ENCODE measurements at places on chromosomes 6 and 20. TPM values are rescaled to one million over a fixed set of nuclear protein-coding genes. Genes with fewer than 3 reads are reported as not detected.
A peak's percentile ranks its signal among the peaks of the same experiment; 100 is the strongest.

DNA sequence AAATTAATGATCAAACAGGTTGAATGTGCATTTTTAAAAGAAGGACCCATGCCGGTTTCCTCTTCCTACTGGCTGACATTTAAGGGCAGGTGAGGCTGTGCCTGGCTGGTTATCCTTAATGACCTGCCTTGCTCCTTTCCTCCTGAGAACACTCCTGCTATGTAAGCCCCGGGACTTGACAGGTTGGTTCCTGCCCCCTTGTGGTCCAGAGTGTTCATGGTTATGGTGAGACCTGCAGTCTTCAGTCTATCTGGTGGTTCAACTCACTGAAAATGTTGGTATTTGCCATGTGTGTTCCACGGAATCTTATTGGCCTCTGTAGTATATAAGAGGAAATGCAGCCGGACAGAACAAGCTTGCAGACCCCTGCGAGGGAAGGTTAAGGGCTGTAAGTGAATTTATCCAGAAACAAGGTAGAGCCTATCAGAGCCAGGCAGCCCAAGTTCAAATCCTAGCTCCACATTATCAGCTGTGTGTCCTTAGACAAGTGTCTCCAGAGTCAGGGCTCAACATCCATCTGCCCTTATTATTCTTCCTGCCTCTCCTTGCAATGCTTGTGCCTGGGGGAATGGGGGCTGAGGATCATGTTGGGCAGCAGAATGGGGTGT lies 5.2 kb upstream of the BPIFA3 start:
- no peak overlapping the region for H3K27ac ChIP-seq
- peak; percentile 53 for DNase-seq
- peaks cover 56% of the 10 kb centered on the region for H3K27me3 ChIP-seq

GRCh38 chr6:55872866-55873265 lies 2.5 kb downstream of the BMP5 start:
- no peak overlapping the region for H3K4me3 ChIP-seq
- no peaks in the 10 kb centered on the region for H3K27me3 ChIP-seq
- no peaks in the 10 kb centered on the region for H3K36me3 ChIP-seq
- no peak overlapping the region for H3K27ac ChIP-seq

DNA sequence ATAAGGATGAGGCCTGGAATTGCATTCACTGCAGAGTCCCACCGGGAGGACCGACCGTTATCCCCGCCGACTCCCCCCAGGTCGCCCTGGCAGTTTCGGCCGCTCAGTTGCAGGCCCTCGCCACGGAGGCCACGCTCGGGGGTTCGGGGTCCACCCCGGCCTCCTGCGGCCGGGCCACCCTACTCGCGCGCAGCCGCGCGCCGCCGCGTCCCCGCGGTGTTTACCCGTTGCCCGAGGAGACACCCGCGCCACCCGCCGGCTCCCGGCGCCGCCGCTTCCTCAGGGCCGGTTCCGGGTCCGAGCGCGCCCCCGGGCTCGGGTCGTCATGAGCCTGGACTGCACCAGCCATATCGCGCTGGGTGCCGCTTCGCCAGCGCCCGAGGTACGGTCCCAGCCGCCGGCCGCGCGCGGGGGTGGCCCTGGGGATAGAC lies at the start of gene CCDC170:
CCDC170 (plus strand) TSS at position 214 of the 431 bp plus-strand sequence; CDS start at position 326, 112 bp downstream.
- peaks cover 22% of the 10 kb centered on the region for H3K27me3 ChIP-seq
- no peaks in the 10 kb centered on the region for H3K4me1 ChIP-seq
- no peaks in the 10 kb centered on the region for H3K36me3 ChIP-seq
- DNase-seq: peak; percentile 35
- no peak within 1 kb of the TSS for H3K27ac ChIP-seq

DNA sequence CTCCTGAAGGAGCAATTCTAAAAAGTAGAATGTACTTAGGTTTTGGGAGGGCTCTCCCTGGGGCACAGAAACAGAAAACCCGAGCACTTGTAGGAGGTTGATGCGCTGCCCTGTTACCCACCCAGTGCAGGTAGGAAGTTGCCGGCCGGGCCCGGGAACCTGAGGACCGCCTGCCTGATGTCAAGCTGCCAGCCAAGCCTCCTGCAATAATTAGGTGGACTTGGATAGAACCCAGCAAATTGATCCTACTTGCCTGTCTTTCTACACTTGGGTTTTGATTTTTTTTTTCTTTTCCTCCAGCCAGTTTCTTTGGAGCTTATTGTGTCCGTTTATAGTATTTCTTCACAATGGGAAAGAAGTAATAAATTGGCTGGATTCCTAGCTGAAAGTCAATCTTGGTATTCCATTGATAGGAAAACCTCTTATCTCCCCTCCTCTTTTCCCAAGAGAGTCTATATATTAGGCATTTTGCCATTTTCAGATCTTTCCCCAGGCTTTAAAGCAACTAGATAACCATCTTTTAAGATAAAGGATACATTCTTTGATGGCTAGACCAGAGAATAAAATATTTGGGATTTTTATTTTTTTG lies 78.3 kb upstream of the FYN start:
- H3K27me3 ChIP-seq: no peaks in the 10 kb centered on the region
- no peaks in the 10 kb centered on the region for H3K4me1 ChIP-seq
- no peak overlapping the region for H3K27ac ChIP-seq
- no peaks in the 10 kb centered on the region for H3K36me3 ChIP-seq
- no peak overlapping the region for H3K4me3 ChIP-seq

GRCh38 chr20:20233041-20233514 lies 134.8 kb upstream of the INSM1 start:
- no peak overlapping the region for H3K4me3 ChIP-seq
- no peaks in the 10 kb centered on the region for H3K4me1 ChIP-seq
- DNase-seq: no peak
- no peaks in the 10 kb centered on the region for H3K36me3 ChIP-seq
- no peaks in the 10 kb centered on the region for H3K27me3 ChIP-seq
- H3K27ac ChIP-seq: no peak overlapping the region

- H3K4me1 ChIP-seq: no peaks in the 10 kb centered on the region
- DNase-seq: no peak
- no peak overlapping the region for H3K27ac ChIP-seq
- H3K27me3 ChIP-seq: no peaks in the 10 kb centered on the region
- H3K4me3 ChIP-seq: no peak overlapping the region
- no peaks in the 10 kb centered on the region for H3K36me3 ChIP-seq
Observed at GRCh38 chr6:110853754-110854477, 20.7 kb upstream of the AMD1 start.

DNA sequence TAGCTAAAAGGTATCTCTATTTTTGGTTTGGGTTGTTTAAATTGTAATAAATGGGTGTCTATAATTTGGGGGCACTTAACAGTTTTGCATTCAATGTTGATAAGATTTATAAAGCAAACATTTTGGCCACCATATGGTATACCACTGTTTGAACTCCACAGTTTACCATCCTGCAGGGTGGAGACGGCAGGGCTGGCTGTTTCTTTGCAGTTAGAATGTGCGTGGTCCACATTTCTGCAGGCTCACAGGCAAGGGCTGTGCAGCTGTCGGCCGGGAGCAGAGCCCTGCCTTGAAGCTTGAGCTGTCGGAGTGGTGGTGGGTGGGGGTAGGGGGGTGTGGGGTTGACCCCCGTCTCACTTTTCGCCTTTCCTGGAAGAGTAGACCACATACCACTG lies 135.9 kb downstream of the CDH4 start:
- peak overlapping the region; percentile 26 for H3K4me3 ChIP-seq
- DNase-seq: no peak
- no peaks in the 10 kb centered on the region for H3K27me3 ChIP-seq
- peaks cover 19% of the 10 kb centered on the region for H3K4me1 ChIP-seq
- H3K36me3 ChIP-seq: no peaks in the 10 kb centered on the region
- no peak overlapping the region for H3K27ac ChIP-seq

The GPR6 gene
- total RNA-seq: not detected

The AGER gene
- total RNA-seq: 18.8 TPM

GRCh38 chr6:12182676-12183075 lies 107.5 kb upstream of the EDN1 start:
- H3K27me3 ChIP-seq: no peaks in the 10 kb centered on the region
- no peaks in the 10 kb centered on the region for H3K36me3 ChIP-seq
- no peak for DNase-seq
- no peaks in the 10 kb centered on the region for H3K4me1 ChIP-seq
- no peak overlapping the region for H3K27ac ChIP-seq
- no peak overlapping the region for H3K4me3 ChIP-seq

GRCh38 chr20:40986774-40987173 lies 41.8 kb upstream of the TOP1 start:
- no peak overlapping the region for H3K27ac ChIP-seq
- H3K36me3 ChIP-seq: no peaks in the 10 kb centered on the region
- H3K4me1 ChIP-seq: peaks cover 13% of the 10 kb centered on the region
- H3K4me3 ChIP-seq: no peak overlapping the region
- DNase-seq: no peak

DNA sequence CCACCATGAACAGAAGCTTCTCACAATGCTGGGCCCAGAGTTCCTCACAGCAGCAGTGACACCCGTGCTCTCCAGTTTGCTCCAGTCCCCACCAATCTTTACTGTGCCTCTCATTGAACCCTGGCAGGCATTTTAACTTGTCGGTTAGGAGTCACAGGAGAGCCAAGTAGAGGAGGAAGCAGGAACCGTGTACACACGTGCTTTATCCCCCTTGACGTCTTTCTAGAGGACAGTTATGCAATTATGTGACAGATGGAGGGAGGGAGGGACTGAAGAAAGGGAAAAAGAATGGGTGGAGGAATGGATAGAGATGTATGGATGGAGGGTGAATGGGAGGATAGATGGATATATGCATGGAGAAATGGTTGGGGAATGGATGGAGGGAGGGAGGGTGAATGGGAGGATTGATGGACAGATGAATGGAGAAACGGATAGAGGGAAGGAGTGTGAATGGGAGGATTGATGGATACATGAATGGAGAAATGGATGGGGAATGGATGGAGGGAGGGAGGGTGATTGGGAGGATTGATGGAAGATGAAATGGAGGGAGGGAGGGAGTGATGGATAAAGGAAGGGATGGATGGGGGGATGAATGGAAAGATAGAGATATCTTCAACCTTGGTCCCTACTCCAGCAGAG lies 26.0 kb downstream of the RBM38 start:
- H3K27ac ChIP-seq: no peak overlapping the region
- no peak overlapping the region for H3K4me3 ChIP-seq
- no peaks in the 10 kb centered on the region for H3K4me1 ChIP-seq
- H3K27me3 ChIP-seq: no peaks in the 10 kb centered on the region

The TREML4 gene
- not detected for total RNA-seq

The CSNK2B gene
- 253 TPM for total RNA-seq

The LKAAEAR1 gene
- 0.37 TPM for total RNA-seq

DNA sequence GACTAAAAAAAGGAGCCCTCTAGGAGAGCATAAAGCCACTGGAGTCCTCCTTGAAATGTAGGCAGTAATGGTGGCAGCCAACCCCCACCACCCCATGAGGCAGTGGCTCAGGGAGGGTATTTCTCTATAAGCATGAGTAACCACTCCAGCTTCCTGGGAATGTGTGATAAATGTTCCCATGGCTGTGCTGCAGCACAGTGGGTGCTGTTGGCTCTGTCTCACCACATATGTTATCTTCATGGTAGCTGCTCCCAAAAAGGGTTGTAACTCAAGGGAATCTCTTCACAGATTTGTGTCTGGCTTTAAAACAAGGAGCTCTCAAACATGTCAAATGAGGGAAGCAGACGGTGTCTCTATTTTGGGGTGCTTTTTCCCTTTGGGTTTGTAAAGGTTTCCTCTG lies 7.5 kb upstream of the PHACTR1 start:
- no peaks in the 10 kb centered on the region for H3K36me3 ChIP-seq
- no peak for DNase-seq
- no peaks in the 10 kb centered on the region for H3K4me1 ChIP-seq
- H3K27ac ChIP-seq: no peak overlapping the region

DNA sequence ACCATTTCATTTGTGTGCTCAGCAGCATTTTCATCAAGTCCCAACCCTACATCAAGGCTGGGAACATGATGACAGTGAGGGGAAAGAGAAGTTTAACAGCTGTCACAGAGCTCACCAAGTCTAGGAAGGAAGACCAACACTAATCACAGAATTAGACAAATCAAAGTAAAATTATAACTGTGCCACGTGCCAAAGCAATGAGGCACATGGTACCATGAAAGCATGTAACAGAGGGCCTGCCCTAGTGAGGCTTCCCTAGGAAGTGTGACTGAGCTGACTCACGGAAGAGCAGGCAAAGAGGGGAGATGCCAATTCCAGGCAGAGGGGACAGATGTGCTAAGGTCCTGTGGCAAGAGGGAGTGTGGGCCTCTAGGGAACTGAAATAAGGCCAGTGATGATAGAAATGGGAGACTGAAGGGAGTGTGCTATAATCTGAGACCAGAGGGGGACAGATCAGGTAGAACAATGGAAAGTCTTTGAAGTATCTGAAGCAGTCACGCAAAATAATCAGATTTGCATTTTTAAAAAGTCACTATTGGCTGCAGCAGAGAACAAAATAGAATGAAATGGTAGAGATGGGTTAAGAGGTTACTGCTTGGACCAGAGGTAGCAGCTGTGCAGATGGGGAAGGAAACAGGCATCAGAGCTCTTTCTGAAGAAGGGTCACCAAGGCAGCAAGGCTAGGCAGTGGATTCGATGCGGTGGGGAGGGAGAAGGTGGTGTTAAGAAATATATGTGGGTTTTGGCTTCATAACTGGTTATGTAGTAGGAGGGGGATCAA lies 86.8 kb downstream of the GPR6 start:
- peaks cover 6% of the 10 kb centered on the region for H3K4me1 ChIP-seq
- no peaks in the 10 kb centered on the region for H3K36me3 ChIP-seq
- no peaks in the 10 kb centered on the region for H3K27me3 ChIP-seq
- DNase-seq: no peak

DNA sequence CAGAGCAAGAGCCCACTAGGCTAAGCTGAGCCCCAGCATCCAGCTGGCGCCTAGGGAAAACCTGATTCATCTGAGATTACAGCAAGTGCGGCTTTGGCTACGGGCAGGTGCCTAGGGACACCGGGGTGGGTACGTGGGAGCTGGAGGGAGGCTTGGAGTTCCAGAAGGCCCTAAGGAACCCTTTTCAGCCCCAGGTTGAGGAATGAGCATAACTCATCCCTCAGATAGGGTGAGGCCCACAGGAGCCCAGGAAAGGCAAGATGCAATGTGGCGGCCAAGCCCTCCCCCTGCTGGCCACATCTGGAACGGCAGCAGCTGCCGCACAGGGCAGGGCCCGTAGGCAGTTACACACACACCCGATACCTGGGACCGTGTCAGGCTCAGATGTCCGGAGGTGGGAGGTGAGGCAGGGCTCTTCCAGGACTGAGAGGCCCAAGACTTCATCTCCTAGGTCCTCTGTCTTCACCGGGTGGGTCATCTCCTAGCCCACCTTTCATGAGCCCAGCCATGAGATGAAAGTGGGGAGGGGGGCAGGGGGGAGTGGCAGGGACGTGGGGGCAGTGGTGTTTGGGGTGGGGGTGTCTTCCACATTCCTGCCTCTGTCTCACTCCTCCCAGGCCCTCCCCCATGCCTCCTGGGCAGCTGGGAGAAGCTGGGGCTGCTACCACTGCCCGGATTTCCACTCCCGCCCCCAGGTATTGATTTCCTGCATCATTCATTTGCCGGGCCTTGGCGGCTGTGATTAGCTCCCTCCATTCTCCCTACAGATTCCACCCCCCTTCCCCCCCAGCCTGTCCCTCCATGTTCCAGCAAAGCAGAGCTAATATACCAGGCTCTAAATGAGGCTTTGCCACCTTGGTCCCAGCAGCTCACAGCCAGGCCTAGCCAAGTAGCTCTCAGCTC lies 5.5 kb downstream of the MDGA1 start:
- no peaks in the 10 kb centered on the region for H3K36me3 ChIP-seq
- no peak overlapping the region for H3K27ac ChIP-seq
- peaks cover 10% of the 10 kb centered on the region for H3K4me1 ChIP-seq

The ZNF318 gene
- total RNA-seq: 23.8 TPM

- H3K27ac ChIP-seq: no peak overlapping the region
- no peak overlapping the region for H3K4me3 ChIP-seq
- no peak for DNase-seq
- H3K27me3 ChIP-seq: peaks cover 100% of the 10 kb centered on the region
Observed at GRCh38 chr6:151808371-151809241, 1.1 kb downstream of the ESR1 start.

- H3K27me3 ChIP-seq: no peaks in the 10 kb centered on the region
- peaks cover 34% of the 10 kb centered on the region for H3K4me1 ChIP-seq
- H3K4me3 ChIP-seq: no peak overlapping the region
- DNase-seq: no peak
- H3K27ac ChIP-seq: no peak overlapping the region
Observed at GRCh38 chr6:56046576-56046975, 171.2 kb upstream of the BMP5 start.

The RTF2 gene
- total RNA-seq: 99.1 TPM

Data from A673 (cell line).